ENCODE measurements at places on chromosomes 16 and 17. TPM values are rescaled to one million over a fixed set of nuclear protein-coding genes. Genes with fewer than 3 reads are reported as not detected.

- no peak for DNase-seq
These were observed 345.2 kb upstream of the TBX2 start for GRCh38 chr17:61054436-61054835.

- no peak for DNase-seq
These were observed 25.7 kb upstream of the ENDOV start for GRCh38 chr17:80389011-80389995.

GRB7 gene
- not detected for polyA plus RNA-seq

DNA sequence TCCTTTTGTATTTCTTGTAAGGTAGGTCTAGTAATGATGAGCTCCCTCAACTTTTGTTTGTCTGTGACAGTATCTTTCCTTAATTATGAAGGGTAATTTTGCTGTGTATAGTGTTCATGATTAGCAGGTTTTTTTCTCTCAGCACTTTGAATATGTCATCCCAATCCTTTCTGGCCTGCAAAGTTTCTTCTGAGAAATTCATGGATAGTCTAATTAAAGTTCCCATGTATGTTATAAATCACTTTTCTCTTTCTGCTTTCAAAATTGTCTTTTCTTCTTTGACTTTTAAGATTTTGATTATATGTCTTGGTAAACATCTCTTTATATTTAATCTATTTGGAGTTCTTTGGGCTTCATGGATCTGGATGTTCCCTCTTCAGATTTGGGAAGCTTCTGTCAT is 54.3 kb upstream of the ZKSCAN2 start:
- DNase-seq, result no peak

GRCh38 chr17:36544044-36544306 is 744 bp upstream of the GGNBP2 start:
- no peak for DNase-seq

BIRC5 gene
- not detected for polyA plus RNA-seq

- DNase-seq, result no peak
These were observed 7.2 kb downstream of the MMP15 start for GRCh38 chr16:58032710-58033293.

- DNase-seq, result no peak
These were observed 922 bp upstream of the MRPL58 start for GRCh38 chr17:75011401-75012095.

GRCh38 chr16:17403156-17403809 is 67.5 kb downstream of the XYLT1 start:
- no peak for DNase-seq

GRCh38 chr16:70801611-70802010 is 653 bp upstream of the VAC14 start:
- no peak for DNase-seq

- DNase-seq, result no peak
These were observed at the start of gene MYLK3 for GRCh38 chr16:46747777-46748651. MYLK3 (minus strand) TSS chr16:46748344; CDS start chr16:46748193, 151 bp downstream.

UBFD1 gene
- 8.3 TPM for polyA plus RNA-seq

NOG gene
- polyA plus RNA-seq, result 67.1 TPM

DNA sequence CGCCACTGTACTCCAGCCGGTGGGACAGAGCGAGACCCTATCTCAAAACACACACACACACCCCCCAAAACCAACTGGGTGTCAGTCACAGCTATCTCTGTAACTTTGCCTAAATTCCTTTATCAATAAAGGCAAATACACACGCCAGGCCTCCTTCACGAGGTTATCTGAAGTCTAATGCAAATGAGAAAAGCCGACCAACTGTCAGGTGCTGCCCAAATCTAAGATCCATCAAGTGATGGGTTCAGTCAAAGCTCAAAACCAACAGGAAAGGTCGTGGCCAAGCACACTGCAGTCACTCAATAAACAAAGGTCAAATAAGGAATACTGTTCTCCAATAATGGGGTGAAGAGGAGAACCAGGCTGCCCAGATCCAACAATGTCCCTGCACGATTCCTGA is 1.1 kb downstream of the ANKFY1 start:
- no peak for DNase-seq

DNA sequence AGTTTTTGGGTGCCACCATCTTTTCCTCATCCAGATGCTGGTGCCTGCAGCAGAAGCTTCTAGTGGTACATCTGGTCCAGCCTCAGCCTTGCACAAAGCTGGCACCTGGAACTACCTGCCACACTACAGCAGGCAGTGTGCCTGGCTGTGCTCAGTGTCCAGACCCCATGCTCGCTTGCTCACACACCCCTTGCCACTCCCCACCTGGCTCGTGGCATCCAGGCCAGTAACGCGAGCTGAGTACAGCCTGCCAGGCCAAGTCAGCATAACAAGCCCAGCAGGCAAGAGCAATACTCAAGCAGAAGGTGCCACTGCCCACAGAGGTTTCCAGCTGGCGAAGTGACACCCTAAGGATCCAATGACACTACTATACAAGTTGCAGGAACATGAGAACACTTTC is 29.7 kb upstream of the KIF2B start:
- no peak for DNase-seq

SLC16A6 gene
- 0.74 TPM for polyA plus RNA-seq

DNA sequence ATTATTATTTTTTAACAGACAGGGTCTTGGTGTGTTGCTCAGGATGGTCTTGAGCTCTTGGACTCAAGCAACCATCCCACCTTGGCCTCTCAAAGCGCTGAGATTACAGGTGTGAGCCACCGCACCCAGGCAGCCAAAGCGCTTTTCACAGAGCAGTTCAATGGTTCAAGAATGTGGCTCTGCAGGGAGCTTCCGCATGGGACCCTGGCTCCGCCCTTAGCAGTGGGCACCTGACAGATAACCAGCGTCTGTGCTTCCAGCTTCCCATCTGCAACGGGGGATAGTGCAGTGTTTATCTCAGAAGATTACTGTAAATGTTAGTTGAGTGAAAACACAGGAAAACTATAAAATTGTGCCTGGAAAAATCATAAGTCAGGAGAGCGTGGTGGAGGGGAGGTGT is 99.4 kb downstream of the KCNJ12 start:
- no peak for DNase-seq

- DNase-seq, result no peak
These were observed 179.1 kb downstream of the TOX3 start for GRCh38 chr16:52367821-52368220.

- DNase-seq, result peak; percentile 64
These were observed 12.8 kb downstream of the CDH16 start for GRCh38 chr16:66905633-66906539.

GRCh38 chr16:84999200-84999599 is 12.1 kb downstream of the ZDHHC7 start:
- no peak for DNase-seq

DNA sequence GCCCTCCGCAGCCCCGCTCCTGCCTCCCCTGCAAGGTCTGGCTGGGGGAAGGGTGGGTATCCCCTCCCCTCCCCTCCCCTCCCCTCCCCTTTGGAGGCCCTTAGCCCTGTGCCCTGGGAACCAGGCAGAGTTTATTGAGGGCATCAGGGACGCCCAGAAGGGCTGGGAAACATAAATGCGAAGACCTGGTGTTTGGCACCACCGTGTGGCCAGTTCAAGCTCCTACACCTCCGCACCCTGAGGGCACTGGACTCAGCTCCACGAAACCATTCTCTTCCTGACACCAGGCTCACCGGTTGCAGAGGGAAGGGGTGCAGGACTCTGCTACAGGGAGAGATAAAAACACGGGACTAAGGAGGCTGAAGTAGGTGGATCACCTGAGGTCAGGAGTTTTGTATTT is 1.0 kb upstream of the AIPL1 start:
- peak; percentile 56 for DNase-seq

DNA sequence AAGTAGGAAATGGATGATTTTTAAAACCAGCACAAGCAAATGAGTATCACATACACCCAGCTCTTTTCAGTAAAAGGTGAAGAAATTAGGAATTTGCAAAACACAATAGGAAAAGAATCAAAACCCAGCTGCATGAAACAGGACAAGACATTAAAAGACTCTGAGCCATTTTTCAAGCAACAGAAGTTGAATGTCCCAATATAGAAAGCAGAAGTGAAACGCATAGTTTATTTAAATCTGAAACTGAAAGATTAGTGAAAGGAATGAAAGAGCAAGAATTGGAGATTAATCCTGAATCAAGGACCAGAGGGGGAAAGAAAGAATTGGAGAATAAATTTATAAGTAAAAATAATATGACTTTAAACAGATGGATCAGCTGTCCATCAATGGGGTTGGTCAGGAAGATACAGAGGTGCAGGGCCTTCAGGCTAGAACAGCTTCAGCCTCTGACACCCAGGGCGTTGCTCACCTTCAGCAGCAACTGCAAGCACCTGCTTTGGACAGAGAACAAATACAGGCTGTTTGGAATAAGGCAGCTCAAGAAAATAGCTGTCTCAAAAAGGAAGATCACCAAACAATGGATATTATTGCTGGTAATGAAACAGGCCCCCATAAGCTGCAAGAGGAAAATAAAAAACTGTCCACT is 3.9 kb upstream of the ARHGAP17 start:
- DNase-seq, result no peak

DNA sequence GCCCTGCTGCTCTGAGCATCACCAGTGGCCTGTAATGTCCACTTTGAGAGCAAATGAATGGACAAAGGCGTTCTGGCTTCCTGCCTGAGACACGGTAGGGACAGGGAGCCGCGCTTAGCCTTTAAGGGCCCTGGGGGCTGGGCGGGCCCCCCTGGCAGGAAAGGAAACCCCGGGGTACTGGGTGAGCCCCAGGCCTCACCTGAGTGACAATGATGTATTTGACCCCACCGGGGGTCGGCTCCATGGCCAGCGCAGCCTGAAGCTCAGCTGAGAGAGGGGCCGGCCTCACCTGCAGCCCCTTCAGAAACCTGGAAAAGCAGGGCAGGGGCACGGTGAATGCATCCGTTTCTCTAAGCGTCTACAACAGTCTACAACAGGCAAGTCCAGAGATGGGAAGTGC is 2.2 kb upstream of the CYBA start:
- no peak for DNase-seq

PIK3R5 gene
- 47.6 TPM for polyA plus RNA-seq

DNA sequence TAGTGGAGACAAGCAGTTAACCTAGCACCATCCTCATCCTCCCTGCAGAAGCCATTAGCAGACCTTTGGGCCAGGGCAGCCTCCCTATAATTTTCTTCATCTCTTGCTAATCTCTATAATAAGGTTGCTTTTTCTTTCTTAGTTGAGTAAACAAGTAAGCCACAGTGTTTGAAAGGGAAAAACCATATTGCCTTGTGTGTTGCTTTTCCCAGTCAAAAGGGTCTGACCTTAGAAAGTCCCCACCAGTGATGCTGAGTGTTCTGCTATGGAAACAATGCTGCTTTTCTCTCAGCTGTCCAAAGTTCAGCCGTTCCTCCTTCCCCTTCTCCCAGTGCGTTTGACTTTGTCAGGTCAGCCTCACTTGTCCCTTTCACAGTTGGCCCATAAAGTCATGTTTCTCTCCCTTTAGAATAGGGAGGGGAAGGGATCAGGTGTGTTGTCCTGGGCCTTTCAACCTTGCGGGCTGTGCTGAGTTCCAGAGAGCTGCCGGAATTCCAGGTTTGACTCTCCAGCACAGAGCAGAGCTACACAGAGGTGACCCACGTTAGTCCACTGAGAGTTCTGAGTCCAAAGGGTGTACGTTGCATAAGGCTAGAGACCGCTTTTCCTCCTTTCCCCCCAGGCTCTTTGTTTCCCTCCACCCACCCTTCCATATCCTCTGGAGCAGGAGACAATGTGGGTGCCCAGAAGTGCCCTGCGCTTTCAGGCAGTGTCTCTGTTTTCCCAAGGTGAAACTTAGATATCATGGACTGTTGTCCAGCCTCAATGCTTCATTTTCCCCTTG is 15.9 kb upstream of the CLEC18C start:
- no peak for DNase-seq

- no peak for DNase-seq
These were observed 160.8 kb downstream of the CA10 start for GRCh38 chr17:51997723-51998122.

- no peak for DNase-seq
These were observed 18.2 kb downstream of the CHD9 start for GRCh38 chr16:53073022-53073421.
